ENCODE measurements at places on chromosomes 16 and 17. TPM values are rescaled to one million over a fixed set of nuclear protein-coding genes. Genes with fewer than 3 reads are reported as not detected.
A peak's percentile ranks its signal among the peaks of the same experiment; 100 is the strongest.

GRCh38 chr17:76997981-76998531, 129.9 kb downstream of the MGAT5B start:
- peak overlapping the region; percentile 75 for H3K27ac ChIP-seq
- H3K36me3 ChIP-seq, result no peaks in the 10 kb centered on the region
- peaks cover 49% of the 10 kb centered on the region for H3K4me1 ChIP-seq

DNA sequence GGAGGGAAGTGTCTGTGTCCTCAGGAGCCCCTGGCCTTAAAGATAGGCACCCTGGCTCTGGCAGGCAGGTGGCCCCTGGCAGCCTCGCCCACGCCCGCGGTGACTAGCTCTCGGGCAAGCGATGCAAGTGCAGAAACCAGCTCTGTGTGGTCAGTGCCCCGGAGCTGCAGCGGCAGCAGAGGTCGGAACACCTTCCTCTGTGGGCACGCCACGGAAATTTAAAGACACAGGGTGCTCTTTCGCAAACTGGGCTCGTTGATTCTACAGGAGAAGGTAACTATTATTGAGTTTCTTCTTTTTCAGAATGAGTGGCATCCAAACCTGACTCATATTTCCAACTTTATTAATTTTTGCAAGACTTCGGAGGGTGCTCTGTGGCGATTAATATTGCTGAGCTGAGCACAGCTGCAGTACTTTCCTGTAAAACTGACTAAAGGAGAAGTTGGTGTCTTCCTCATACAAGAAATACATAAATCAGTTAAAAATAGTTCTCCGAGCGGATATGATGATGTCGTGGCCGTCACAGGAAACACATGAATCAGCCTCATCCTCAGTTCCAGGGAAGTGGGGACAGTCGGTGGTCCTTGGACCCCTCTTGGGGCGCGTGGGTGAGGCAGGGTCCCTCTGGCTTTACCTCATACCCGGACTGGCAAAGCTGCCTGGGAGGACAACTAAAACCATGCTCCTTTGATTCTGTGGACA, 120.2 kb downstream of the METRNL start:
- H3K4me3 ChIP-seq, result peak overlapping the region; percentile 56
- peak overlapping the region; percentile 98 for H3K27ac ChIP-seq
- DNase-seq, result peak; percentile 88
- no peaks in the 10 kb centered on the region for H3K27me3 ChIP-seq
- no peaks in the 10 kb centered on the region for H3K36me3 ChIP-seq

DNA sequence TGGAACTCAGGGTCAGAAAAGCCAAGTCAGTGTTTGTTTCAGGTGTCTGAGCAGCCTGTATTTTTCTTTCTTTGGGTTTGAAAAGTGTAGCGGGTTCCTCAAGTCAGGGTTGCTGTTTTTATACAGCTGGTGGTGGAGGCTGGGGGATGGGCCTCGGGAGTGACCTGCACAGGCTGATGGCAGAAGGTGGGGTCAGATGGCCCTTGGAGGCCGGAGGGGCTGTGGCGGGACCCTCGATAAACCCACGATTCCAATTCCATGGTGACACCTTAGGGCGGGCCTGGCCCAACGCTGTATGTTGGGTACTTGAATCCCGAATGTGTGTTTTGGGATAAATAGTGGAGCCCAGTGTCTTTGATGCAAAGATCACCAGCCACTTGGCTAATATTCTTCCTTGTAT, 28.7 kb downstream of the COX4I1 start:
- H3K4me3 ChIP-seq, result no peak overlapping the region
- H3K36me3 ChIP-seq, result no peaks in the 10 kb centered on the region
- H3K4me1 ChIP-seq, result peaks cover 6% of the 10 kb centered on the region
- H3K27me3 ChIP-seq, result peaks cover 42% of the 10 kb centered on the region
- no peak overlapping the region for H3K27ac ChIP-seq

DNA sequence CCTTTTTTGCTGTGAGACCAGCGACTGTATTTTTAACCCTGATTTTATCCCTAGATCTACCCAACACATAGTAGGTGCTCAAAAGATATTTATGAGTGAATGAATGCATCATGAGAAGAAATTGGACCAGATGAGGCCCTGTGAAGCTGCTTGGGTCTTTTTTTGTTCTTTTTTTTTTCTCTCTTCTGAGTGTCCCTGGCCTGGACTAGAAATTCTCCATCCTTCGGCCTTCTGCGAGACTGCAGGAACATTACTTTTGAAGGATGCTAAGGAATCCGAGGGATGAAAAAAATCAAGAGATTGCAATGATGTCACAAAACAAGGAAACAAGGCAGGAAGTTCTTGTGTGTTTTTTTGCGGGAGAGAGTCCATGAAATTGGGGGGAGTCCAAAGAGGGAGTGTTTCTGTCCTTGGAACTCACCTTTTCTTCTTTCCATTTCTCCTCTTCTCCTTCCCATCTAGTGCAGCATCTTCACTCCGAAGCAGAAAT, 560 bp upstream of the RUSF1 start:
- peaks cover 44% of the 10 kb centered on the region for H3K4me1 ChIP-seq
- DNase-seq, result no peak
- peak overlapping the region; percentile 94 for H3K27ac ChIP-seq
- H3K4me3 ChIP-seq, result peak overlapping the region; percentile 93
- H3K36me3 ChIP-seq, result peaks cover 12% of the 10 kb centered on the region

DNA sequence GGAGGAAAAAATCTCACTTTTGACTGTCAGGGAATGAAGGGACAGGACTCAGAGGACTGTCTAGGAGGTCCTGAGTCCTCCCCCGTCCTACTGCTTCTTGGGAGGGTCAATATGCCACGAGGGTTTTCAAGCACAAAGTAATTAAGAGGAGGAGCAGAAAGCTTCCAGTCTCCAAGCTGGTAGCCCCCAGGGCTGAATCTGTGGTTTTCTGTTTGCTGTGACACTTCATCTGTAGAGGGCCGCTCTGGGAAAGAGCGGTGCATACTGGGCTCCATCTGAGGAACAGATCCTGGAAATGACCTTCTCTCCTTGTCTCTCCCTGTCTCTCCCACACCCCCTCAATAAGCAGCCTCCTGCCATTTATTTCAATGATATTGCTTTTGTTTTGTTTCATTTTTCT, 180.1 kb upstream of the SDK2 start:
- peaks cover 56% of the 10 kb centered on the region for H3K4me1 ChIP-seq
- no peaks in the 10 kb centered on the region for H3K27me3 ChIP-seq
- no peaks in the 10 kb centered on the region for H3K36me3 ChIP-seq
- no peak overlapping the region for H3K4me3 ChIP-seq
- no peak for DNase-seq
- no peak overlapping the region for H3K27ac ChIP-seq

DNA sequence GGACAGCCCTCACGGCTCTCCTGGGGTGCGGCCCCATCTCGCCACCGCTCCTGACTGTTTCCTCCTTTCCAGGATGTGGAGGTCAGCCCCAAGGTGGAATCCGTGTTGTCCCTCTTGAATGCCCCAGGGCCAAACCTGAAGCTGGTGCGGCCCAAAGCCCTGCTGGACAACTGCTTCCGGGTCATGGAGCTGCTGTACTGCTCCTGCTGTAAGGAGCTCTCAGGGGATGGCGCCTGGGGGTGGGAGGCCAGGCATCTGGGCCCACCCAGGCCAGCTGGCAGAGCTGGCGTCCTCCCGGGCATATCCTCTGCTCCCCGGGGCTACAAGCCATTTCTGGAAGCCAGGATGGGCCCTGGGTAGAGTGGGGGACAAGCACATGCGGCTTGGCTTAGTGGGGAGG, 13.2 kb downstream of the IL34 start:
- no peak overlapping the region for H3K4me3 ChIP-seq
- no peak overlapping the region for H3K27ac ChIP-seq
- H3K27me3 ChIP-seq, result no peaks in the 10 kb centered on the region
- H3K36me3 ChIP-seq, result no peaks in the 10 kb centered on the region
- H3K4me1 ChIP-seq, result no peaks in the 10 kb centered on the region

DNA sequence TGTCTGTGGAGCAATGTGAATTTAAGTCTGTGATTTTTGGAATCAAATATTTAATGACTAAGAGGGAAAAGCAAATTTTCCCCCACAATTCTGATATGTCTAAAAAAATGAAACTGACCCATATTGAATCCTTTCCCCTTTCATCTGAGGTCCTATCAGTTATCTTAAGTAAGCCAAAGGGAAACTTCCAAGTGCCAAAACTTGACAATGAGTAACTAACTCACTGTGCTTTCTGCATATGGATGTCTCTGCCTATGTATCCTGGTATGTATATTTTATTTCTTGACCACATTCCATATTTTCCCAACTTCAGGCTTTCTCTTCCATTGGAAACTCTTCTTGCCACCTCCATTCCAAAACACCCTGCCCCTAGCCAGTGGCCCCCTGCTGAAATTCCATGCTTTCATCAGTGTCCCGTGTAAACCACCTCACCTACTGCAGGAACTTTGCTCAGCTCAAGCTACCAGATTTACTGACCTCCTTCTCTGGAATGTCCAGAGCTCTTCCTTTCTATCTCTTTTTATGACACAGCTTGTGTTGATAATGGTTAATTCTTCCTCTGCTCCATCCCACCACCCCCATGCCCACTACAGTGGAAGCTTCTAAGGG, 59.0 kb downstream of the TOX3 start:
- no peak for DNase-seq
- no peak overlapping the region for H3K4me3 ChIP-seq
- no peak overlapping the region for H3K27ac ChIP-seq
- no peaks in the 10 kb centered on the region for H3K4me1 ChIP-seq

DNA sequence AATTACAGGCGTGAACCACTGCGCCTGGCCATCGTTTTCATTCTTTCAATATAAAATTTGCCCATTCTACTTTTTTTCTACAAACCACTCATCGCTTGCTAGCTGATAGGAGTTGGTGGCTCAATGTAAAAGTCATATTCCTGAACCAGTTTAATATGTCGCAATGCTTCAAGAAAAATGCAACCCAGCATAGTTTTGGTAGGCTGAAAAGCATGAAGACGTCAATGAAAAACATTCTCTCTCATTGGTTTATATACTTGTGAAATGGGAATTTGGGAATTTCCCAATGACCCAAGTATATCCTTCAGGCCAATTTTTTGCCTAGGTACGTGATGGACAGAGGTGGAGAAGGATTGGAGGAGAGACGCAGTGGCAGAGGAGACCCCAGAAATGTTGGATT, 26.9 kb downstream of the USP43 start:
- DNase-seq, result no peak
- H3K4me1 ChIP-seq, result peaks cover 12% of the 10 kb centered on the region
- H3K27ac ChIP-seq, result no peak overlapping the region
- H3K36me3 ChIP-seq, result no peaks in the 10 kb centered on the region
- H3K4me3 ChIP-seq, result no peak overlapping the region

DNA sequence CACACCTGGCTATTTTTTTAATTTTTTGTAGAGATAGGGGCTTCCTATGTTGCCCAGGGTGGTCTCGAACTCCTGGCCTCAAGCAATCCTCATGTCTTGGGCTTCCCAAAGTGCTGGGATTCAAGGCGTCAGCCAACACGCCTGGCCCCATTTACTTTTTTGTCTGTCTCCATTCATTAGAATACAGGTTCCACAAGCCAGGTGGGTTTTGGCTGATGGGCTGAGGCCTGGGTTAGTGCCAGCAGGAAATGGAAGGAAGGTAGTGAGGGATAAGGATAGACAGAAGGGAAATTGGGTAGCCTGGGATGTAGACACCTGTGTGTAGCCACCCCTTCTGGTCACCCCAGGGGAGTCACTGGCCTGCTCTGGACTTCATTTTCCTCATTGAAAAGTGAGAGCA, 4.4 kb upstream of the IL27 start:
- peaks cover 17% of the 10 kb centered on the region for H3K4me1 ChIP-seq
- H3K27me3 ChIP-seq, result no peaks in the 10 kb centered on the region

DNA sequence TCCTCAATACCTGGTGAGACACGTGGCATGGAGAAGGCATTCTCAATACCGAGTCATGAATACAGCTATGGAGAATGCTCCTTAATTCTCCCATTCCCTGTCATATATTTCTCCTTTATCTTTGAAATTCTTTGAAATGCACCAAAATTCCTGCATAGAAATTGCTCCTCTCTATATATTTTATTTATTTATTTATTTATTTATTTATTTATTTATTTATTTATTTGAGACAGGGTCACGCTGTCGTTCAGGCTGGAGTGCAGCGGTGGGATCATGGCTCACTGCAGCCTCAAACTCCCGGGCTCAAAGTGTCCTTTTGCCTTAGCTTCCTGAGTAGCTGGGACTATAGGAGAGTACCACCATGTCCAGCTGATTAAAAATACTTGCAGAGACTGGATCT, 190.3 kb upstream of the MAF start:
- DNase-seq, result no peak
- H3K4me3 ChIP-seq, result no peak overlapping the region
- no peaks in the 10 kb centered on the region for H3K36me3 ChIP-seq
- H3K27ac ChIP-seq, result no peak overlapping the region
- peaks cover 4% of the 10 kb centered on the region for H3K27me3 ChIP-seq

DNA sequence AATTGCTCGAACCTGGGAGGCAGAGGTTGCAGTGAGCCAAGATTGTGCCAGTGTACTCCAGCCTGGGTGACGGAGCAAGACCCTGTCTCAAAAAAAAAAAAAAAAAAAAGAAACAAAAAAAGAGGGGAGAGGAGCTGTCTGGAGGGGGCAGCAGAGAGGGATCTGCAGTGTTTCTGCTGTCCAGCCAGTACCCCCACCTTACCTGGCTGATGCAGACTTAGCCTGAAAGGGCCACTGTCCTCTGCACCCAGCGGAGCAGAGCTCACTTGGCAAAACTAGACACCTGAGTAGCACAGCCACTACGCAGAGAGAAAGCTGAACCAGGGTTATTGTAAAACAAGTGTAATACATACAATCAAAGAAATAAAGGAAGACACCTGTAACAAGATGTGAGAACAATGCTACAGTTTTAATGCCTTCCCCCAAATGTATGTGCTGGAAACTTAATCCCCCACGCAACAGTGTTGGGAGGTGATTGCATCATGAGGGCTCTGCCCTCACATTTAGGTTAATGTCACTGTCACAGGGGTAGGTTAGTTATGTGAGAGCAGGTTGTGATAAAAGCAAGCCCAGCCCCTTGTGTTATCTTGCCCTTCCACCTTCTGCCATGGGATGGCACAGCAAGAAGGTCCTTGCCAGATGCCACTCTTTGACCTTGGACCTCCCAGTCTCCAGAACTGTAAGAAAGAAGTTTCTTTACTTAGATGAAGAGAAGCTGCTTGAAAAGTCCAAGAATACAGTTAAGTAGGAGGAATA, 211.2 kb downstream of the RPTOR start:
- H3K4me3 ChIP-seq, result no peak overlapping the region
- H3K27ac ChIP-seq, result no peak overlapping the region
- H3K4me1 ChIP-seq, result peaks cover 37% of the 10 kb centered on the region
- H3K27me3 ChIP-seq, result no peaks in the 10 kb centered on the region
- DNase-seq, result no peak

GRCh38 chr17:57420734-57421717, 164.7 kb downstream of the MSI2 start:
- H3K27ac ChIP-seq, result no peak overlapping the region
- H3K4me3 ChIP-seq, result no peak overlapping the region
- H3K27me3 ChIP-seq, result no peaks in the 10 kb centered on the region
- H3K4me1 ChIP-seq, result peaks cover 47% of the 10 kb centered on the region
- no peak for DNase-seq

GRCh38 chr17:15446036-15446435, 21.4 kb downstream of the CDRT4 start:
- H3K4me3 ChIP-seq, result no peak overlapping the region
- H3K27ac ChIP-seq, result no peak overlapping the region
- H3K27me3 ChIP-seq, result no peaks in the 10 kb centered on the region
- H3K4me1 ChIP-seq, result peaks cover 11% of the 10 kb centered on the region
- H3K36me3 ChIP-seq, result peaks cover 8% of the 10 kb centered on the region

PYY gene
- not detected for total RNA-seq

OR1F1 gene
- not detected for total RNA-seq

TP53TG3C gene
- not detected for total RNA-seq

PIRT gene
- total RNA-seq, result not detected
